ENCODE measurements at places on chromosomes 5 and 9.

GRCh38 chr5:73298772-73299630 is 126.0 kb downstream of the TMEM174 start:
- no peak for DNase-seq

DNA sequence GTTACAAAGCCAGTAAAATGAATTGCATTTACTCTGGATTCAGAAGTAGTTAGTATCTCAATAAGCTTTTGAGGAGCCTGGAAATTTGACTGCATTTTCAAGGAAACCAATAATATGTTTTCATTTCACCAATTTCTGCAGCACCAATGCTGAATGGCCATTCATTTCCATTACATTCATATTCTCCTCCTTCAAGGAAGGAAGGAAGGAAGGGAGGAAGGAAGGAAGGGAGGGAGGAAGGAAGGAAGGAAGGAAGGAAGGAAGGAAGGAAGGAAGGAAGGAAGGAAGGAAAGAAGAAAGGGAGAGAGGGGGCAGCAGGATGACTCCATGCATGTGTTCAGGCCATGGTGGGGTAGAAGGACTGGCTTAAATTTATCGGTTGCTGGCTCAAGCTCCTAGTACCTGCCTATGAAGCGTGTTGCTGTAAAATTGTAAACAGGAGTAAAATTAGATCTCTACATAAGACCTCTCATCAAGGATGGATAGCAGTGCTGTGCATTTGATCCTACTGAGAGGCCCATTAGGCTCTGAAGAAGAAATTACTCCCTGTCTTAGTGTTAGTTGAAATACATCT is 498.8 kb upstream of the TNC start:
- no peak for DNase-seq

GRCh38 chr9:98427491-98427890 is 172.0 kb upstream of the TBC1D2 start:
- DNase-seq: no peak

DNA sequence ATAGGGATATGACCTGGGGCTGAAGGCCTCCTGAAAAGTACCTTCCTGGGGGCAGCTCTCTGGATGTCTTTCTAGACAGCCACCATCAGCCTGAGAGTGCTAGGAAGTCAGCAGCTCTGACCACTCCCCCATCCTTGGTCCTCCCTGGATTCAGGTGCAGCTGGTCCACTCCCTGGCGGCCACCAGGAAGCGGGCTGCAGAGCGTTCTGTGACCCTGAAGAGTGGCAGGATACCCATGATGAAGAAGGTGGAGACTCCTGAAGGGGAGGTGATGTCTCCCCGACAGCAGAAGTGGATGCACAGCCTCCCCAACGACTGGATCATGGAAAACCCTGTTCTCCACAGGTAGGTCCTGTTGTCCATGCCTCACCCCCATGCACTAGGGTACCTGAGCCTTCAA is 1.8 kb downstream of the CCDC180 start:
- no peak for DNase-seq

DNA sequence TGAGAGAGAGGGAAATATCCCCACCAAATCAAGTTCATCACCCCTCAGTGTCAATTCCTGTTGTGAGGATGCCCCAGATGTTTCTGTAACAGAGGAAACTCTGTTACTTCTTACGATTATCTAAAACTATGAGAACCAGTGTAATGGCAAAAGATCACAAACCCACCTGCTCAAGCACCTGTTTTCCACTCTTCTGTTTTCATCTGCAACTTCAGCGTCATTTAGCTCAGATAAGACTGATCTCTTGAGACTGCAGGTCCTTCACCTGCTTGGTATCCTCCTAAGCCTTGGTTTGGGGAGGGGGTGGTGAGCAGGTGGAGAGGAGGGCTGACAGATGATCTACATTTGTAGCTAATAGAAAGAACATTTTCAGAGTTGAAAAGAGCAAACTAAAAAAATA is 229.3 kb downstream of the SLF1 start:
- no peak for DNase-seq

- DNase-seq: no peak
Observed at GRCh38 chr5:102654559-102655349, 100.4 kb upstream of the PAM start.

DNA sequence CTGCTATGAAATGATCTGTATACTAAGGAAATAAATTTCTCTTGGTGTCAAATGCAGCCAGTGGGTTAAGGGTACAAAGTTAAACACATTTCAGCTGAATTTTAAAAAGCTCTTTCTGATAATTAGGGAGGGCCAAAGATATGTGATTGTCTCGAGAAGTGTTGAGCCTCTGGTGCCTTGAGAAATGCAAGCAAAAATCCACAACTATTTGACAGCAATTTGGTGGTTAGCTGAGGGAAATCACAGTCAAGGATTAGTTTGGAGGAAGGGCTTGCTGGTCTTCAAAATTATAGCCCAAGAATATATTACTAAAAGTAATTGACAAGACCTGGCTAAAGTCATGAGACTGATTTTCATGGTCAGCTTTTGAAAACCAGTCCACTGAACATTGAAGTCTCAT is 255.7 kb upstream of the PPP1R2B start:
- no peak for DNase-seq

DNA sequence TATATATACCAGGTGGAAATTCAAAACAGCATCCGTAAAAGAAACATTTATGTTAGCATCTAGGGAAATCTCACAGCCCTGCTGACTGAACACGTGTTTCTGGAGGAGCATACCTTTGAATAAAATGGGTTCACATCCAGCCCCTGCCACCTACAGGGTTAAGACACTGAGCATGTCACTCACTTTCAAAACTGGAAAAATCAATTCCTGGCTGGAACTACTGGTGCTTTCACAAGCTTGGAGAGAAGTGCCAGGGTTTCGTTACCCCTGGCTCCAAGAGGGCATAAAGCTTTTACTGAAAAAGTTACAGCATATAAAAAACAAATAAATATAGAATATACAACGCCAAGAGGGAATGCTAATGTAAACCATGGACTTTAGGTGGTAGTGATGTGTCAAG is 48.0 kb downstream of the SERINC5 start:
- DNase-seq: no peak

GRCh38 chr5:179120951-179121666 is 60.9 kb downstream of the ZNF354C start:
- DNase-seq: no peak

- DNase-seq: no peak
Observed at GRCh38 chr9:16553869-16554540, 316.5 kb downstream of the BNC2 start.

DNA sequence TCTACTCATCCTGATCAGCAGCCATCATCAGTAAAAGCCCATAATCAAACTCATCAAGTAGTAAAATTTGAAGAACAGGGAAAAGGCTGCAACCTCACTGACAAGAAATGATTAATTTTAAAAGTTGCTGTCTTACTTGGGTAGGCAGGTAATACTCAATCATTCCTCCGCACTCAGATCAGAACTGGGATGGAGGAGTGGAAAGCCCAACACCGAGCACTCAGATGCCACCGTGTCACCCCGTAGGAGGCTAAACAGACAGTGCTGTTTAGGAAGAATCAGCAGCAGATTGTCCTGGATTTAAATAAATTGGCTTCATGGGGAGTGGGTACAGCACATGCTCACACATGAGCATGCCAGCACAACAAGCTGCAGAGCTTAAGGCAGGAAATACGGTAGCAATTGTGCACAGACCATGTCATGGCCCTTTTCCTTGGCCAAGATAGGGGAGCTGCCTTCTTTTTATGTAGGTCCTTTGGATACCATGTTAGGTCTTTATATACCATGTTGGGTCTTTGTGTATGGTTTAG is 92.6 kb upstream of the CDH6 start:
- DNase-seq: no peak

GRCh38 chr5:172791286-172791685 is 20.3 kb upstream of the DUSP1 start:
- no peak for DNase-seq

GRCh38 chr5:41253109-41253508 is 39.8 kb upstream of the C6 start:
- DNase-seq: no peak

- no peak for DNase-seq
Observed at GRCh38 chr5:155089643-155090042, 76.1 kb downstream of the KIF4B start.

DNA sequence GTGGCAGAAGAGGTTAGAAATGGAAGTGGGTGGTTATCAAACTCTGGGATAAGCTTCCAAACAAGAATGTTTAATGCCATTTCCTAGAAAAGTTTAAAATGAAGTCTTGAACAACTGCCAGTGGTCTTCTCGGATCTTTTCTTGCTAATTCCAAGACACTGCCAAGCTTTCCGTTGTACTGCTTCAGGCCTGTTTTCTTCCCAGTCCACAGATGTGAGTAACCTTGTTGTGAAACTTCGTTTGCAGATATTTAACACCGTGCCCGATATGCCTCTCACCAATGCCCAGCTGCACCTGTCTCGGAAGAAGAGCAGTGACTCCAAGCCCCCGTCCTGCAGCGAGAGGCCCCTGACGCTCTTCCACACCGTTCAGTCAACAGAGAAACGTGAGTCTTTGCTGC is 269.8 kb downstream of the NR3C1 start:
- DNase-seq: no peak

- no peak for DNase-seq
Observed at GRCh38 chr5:89097103-89097502, 214.1 kb upstream of the MEF2C start.

DNA sequence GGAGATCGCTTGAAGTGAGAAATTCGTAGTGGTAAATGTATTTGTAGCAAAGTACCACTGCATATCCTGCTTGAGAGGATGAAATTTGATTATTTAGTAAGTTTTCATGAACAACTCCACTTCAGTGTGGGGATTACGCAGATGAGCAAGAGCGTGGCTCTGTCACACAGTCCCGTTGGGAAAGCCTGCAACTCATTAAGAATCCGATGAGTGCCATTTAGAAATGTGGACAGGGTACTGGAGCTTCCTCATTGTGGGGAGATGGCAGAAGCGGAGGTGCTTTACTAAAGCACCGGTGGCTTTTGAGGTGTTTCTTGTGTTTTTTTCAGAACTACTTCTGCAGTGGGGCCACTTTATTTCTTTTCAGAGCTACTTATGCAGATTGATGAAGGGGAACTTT is 1.4 kb downstream of the TJP2 start:
- DNase-seq: no peak

GRCh38 chr9:110571801-110572483 is 7.6 kb downstream of the SVEP1 start:
- DNase-seq: no peak

- DNase-seq: no peak
Observed at GRCh38 chr5:10892147-10892910, 131.3 kb upstream of the DAP start.

- DNase-seq: no peak
Observed at GRCh38 chr9:14923701-14924100, 13.5 kb upstream of the FREM1 start.

- no peak for DNase-seq
Observed at GRCh38 chr5:153543288-153543687, 52.8 kb downstream of the GRIA1 start.

DNA sequence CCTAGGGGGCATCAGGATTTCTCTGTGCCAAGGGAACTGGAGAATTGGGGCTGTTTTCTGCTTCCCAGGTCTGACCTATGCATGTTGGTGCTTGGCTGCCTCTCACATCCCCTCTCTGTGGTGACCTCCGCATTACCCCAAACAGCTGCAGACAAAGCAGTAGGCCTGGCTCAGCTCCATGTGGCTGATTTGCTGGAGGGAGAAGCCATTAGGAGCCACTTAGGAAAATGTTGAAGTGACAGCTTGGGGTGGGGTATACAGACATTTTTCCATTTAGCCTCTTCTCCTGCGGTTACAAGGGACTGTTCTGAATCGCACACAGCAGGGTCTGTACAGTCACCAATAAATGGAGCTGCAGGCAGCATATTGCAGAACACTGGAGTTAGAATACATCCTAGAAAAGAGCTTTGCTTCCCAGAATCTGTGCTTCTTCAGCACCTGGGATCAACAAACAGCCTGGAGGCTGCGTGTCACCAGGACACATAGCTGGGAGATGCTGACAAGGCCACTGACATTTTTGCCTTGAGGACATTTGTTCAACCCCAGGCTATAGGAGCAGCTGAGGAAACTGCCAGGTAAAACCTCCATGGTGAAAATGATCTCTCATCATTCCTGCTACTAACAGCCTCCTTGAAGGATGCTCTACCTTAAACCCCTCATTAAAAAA is 335.3 kb downstream of the DIRAS2 start:
- DNase-seq: no peak

DNA sequence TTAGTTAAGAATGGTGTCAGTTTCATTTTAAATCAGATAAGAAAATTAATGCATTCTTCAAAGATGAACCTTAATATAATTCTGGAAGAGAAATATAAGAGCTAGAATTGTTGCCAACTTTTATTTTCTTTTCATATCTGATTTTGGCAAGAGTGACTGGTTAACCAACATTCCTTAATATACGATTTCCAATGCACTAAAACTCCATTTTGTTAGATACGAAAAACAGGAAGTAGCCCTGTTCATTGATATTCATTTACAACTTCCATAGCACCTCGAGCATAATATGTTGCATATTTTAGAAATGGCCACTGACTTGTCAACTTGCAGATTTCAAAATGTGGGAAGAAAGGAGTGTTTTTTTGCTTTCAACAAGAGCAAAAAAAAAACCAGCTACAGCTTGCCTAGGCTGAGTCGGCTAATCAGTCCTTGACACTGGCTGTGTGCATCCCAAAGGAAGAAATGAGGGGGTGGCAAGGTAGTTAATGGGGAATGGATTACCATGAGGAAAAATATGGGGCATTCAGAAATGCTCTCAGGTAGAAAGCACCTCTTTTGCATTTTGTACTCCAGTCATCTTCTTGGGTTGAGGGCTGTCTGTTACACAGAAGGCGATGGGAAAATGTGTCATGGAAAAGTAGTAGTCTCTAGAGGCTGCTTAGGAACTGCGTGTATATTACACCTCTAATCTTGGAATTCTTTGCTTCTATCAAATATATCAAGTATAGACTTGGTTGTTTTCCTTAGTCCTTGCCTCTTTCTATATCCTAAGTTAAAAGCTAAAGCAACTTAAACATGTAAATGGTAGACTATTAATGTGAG is 3.9 kb downstream of the MAP3K1 start:
- DNase-seq: no peak

DNA sequence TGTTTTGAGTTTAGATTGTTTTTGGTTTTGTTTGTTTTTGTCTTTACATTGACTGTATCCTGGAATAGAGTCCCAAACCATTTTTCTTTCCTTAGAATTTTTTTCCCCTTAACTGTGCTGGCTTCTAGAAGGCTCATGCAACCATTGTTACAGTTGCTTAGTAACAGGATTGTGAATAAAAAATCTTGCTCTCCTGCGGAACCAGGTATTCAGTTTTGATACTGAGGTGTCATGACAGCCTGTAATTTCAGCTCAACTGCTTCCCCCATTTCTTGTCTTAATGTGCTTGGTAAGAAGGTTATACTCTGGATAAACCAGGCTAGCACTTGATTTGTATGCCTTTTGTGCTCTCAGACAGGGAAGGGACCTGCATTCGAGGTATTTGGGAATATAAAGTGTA is 42.1 kb downstream of the FOCAD start:
- DNase-seq: no peak

DNA sequence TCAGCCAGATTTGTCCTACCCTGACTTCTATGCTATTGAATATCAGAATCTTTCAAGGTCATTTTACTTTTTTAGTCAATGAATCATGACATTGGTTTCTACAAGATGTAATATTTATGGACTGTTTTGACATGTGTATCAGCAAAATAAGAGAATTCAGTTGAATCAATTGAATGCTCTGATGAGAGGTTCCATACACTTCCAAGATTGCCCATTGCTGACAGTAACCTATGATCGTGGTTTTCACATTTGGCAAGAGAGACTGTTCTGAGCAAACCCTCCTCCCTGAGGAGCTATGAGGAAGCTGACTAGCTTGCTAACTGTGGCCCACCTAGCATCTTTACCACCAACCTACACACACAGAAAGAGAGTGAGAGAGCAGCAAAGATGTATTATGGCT is 56.7 kb upstream of the FST start:
- no peak for DNase-seq
